ENCODE measurements at places on chromosomes 2 and 18. TPM values are rescaled to one million over a fixed set of nuclear protein-coding genes. Genes with fewer than 3 reads are reported as not detected.

- no peak for DNase-seq
Observed at GRCh38 chr2:190867212-190867611, 13.4 kb upstream of the GLS start.

UGT1A1 gene
- total RNA-seq = not detected

MYCN gene
- total RNA-seq = 75.5 TPM

- no peak for DNase-seq
Observed at GRCh38 chr18:24054130-24054529, 39.6 kb downstream of the TTC39C start.

DNA sequence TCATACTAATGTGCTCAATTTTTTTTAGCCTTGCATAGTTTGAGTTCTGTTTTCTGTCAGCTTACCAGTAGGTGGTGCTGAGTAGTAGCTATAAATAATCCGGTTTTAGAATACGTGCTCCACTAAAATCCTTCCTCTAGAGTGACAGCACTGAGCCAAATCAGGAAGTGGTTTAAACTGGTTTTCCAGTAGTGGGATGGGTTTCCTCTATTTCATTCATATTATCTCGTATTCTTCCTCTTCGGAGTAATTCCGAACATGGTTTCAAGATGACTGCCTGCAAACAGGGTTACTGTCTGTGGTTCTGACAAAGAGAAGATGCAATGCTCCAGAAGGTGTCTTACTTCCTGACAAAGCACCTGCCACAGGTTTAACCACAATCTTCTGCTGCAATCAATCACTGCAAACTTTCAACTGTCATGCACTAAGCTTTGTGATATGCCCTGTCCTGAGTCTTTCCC lies 496.9 kb upstream of the VRK2 start:
- no peak for DNase-seq

- DNase-seq = no peak
Observed at GRCh38 chr2:121093692-121094091, 191.3 kb downstream of the TFCP2L1 start.

- DNase-seq = no peak
Observed at GRCh38 chr2:10146366-10147005, 23.9 kb downstream of the RRM2 start.

- DNase-seq = no peak
Observed at GRCh38 chr2:162732946-162733698, 105.4 kb downstream of the KCNH7 start.

DNA sequence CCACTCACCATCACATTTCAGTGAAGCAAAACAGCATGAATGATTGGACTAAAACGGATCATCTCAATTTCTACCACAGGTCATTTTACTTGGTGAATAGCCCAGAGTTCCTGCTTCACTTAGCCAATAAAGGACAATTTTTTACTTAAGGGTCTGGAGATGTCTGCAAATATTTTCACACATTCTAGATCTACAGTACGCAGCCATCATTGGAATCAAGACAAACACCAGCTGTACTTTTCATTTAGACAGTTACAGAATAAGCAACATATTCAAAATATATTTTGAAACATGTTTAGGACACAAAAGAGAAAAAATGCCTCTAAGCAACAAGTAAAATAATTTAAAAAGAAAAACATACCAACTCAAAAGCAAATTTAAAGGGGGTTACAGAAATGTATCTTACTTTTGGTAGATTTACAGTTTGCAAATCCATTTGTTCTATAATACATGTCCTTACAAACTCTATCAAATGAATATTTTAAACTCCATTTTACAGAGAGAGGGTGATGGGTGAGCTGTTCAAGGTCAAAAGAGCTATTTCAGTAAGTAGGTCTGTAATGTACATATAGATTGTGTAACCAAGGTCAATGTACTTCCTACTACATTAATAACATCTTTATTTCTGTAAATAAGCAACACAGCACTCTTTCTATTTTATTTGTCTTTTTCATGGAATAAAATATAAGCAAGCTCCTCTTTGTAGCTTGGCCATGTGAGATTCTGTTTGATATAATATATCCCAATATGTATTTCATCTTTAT lies 13.4 kb downstream of the PPP1R1C start:
- DNase-seq = no peak

GRCh38 chr18:66972681-66973080 lies 368.8 kb upstream of the CDH19 start:
- no peak for DNase-seq

DNA sequence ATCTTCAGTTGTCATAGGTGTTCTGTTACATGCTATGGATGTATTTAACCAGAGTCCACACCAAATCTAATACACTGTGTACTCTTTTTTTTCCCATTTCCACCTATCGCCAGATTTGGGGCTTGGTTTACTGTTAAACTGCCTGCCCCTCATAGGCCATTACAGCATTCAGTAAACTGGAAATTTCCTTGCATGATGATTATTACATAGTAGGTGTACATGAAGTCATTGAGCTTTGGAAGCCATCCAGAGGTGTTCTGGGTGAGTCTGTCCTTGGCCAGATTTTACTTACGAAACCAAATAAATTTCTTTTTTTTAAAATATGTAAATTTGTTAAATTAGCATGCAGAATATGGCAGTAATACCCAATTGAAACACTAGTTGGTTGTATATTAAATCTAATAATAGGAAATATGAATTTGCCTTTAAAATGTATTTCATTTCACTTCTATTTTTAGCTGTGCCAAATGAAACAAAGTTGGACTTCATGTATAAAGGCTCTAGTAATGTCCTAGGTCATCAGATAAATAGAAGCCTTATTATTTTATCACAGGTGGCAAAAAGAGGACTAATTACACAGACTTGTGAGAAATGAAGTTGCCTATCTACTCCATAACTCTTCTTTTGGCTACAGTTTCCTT lies 60.7 kb downstream of the COMMD1 start:
- no peak for DNase-seq

GRCh38 chr2:3460831-3461800 lies 58.2 kb downstream of the ADI1 start:
- DNase-seq = no peak

GRCh38 chr2:143474586-143474985 lies 345.4 kb downstream of the ARHGAP15 start:
- no peak for DNase-seq

DNA sequence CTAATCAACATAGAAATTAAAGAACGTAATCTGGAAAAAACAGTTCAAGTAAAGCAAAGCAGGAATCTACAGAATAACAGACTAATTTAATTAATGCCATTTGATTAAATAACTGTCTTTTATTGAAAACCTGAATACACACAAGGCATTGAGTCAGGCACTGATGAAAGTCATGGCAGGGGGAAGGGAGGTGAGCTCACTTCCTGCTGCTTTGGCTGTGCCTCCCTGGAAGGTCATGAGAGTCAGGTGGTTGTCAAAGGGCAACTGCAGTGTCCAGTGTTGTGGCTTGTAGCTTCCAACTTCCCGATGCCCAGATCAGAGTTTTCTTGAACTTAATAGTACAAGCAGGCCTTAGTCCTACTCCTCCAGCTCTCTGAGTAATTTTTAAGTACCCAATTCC lies 180.9 kb downstream of the PID1 start:
- DNase-seq = no peak

TUBA4B gene
- not detected for total RNA-seq

GRCh38 chr2:137181370-137181769 lies 416.0 kb downstream of the THSD7B start:
- DNase-seq = no peak

- DNase-seq = no peak
Observed at GRCh38 chr2:45013229-45014015, 4.2 kb upstream of the SIX2 start.
